ENCODE measurements at places on chromosomes 2 and 18.

- DNase-seq: no peak
Measured at GRCh38 chr18:31161757-31162418, 768 bp downstream of the DSC1 start.

GRCh38 chr2:120901201-120901600 lies 165.5 kb downstream of the GLI2 start:
- DNase-seq: no peak

DNA sequence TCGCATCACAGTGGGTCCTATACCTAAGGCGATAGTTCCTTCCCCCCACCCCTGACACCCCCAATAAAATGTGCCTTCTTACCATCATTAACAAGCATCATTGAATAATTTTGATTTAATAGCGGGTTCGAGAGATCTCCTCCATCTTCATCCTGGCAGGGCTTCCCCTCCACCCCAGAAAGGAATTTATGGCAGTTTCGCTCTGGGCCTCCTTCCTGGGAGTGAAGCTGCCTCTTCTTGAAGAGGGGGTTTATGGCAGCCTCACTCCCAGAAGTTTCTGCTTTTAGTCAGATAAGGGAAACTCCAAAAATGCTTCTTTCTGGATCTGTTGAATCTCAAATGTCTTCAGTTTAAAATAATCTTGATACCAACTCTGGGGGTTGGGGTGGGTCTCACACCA lies 45.7 kb downstream of the RRM2 start:
- no peak for DNase-seq

DNA sequence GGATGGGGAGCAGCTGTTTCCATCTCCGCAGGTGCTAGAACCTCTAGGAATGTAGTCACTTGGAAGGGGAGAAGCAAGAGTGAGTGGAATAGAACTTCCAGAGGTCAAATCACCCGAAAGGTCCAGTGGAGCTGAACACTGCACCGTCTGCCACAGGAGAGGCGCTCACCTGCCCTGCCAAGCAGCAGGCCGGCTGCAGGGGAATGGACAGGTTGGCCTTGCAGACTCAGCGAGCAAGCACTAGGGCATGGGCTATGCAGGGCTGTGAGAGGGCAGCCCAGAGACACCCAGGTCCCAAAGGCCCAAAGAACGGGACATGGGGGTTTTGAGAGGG lies 214.2 kb downstream of the TNS1 start:
- no peak for DNase-seq

Data from coronary artery (tissue), 2 donors.